Naive thymus-derived CD8-positive, alpha-beta T cell (primary cell): ENCODE measurements at places on chromosomes 13 and 19. TPM values are rescaled to one million over a fixed set of nuclear protein-coding genes. Genes with fewer than 3 reads are reported as not detected.

- DNase-seq: peak; percentile 59
Measured at GRCh38 chr19:10431943-10432735, 11.8 kb downstream of the PDE4A start.

- no peak for DNase-seq
Measured at GRCh38 chr13:75847588-75847987, 211.5 kb downstream of the LMO7 start.

- DNase-seq: no peak
Measured at GRCh38 chr19:40377876-40378385, 12.1 kb downstream of the HIPK4 start.

- DNase-seq: no peak
Measured at GRCh38 chr19:40862785-40863184, 12.5 kb upstream of the CYP2A6 start.

DNA sequence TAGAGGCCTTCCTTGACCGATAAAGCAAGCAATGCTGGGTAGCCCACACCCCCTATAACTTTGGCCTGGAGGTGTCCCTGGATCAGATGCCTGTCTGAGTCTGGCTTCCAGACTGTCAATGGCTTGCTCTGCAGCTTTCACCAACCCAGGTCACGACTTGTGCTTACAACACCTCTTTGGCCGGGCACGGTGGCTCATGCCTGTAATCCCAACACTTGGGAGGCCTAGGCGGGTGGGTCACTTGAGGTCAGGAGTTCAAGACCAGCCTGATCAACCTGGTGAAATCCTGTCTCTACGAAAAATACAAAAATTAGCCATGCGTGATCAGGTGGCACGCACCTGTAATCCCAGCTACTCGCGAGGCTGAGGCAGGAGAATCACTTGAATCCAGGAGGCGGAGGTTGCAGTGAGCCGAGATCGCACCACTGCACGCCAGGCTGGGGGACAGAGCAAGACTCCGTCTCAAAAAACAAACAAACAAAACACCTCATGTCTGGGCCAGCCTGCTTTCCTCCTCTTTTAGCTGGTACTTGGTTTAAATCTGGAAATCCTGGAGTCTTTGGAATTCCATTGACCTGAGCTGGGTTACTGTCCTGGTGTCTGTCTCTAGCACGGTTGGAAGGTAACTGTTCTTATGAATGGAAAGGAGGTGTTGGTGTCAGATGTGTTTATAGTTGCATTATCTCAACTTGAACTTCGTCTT, 10.3 kb upstream of the GARRE1 start:
- DNase-seq: no peak

GRCh38 chr13:43240278-43240677, 216.9 kb downstream of the DNAJC15 start:
- no peak for DNase-seq

- no peak for DNase-seq
Measured at GRCh38 chr13:113765564-113765910, 6.5 kb downstream of the TMEM255B start.

DNA sequence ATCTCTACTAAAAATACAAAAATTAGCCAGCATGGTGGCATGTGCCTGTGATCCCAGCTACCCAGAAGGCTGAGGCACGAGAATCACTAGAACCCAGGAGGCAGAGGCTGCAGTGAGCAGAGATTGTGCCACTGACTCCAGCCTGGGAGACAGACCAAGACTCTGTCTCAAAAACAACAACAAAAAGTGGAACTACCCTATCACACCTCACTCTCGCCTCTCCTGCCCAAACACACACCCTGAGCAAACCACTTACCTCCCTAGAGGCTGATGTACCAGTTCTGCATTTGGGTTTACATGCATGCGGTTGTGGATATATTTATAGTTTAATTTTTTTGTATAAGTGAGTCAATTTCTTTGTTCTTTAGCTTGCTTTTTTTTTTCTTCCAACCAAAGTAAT, 7.7 kb upstream of the PTOV1 start:
- DNase-seq: no peak

The C19orf81 gene
- total RNA-seq: 1.9 TPM

The AMER2 gene
- total RNA-seq: not detected

The TTYH1 gene
- not detected for total RNA-seq

The PTPRH gene
- total RNA-seq: not detected
